Calu3 (cell line): ENCODE measurements at places on chromosomes 2 and 18. TPM values are rescaled to one million over a fixed set of nuclear protein-coding genes. Genes with fewer than 3 reads are reported as not detected.

DNA sequence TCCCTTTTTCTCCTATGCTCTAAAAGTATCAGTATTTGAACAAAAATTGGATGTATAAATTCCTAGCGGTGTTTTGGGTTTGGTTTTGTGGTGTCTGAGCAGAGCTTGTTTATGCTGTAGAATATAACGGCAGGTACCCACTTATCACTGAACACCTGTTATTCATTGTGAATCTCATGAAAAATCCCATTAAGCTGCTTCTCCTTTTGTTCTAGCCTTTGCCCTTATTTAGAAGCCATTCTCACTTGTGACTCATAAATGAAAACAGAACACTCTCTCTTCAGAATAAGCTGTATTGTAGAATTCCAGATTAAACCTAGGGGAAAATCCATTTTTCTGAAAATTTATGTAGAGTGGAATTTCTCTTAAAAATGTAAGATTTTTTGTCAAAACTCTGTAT lies 104.0 kb downstream of the PRPF40A start:
- DNase-seq, result no peak
- no peak overlapping the region for H3K27ac ChIP-seq
- no peaks in the 10 kb centered on the region for H3K27me3 ChIP-seq
- peaks cover 4% of the 10 kb centered on the region for H3K36me3 ChIP-seq
- peaks cover 17% of the 10 kb centered on the region for H3K4me1 ChIP-seq

The CHRND gene
- total RNA-seq, result not detected in 2 replicates

The PRSS56 gene
- total RNA-seq, result not detected in 2 replicates

GRCh38 chr2:24115057-24115456 lies 8.1 kb downstream of the PFN4 start:
- no peaks in the 10 kb centered on the region for H3K27me3 ChIP-seq
- no peak overlapping the region for H3K27ac ChIP-seq
- peaks cover 11% of the 10 kb centered on the region for H3K4me1 ChIP-seq
- no peak overlapping the region for H3K4me3 ChIP-seq
- no peak for DNase-seq

GRCh38 chr2:126781206-126781605 lies 117.5 kb upstream of the TEX51 start:
- no peak for DNase-seq
- H3K4me3 ChIP-seq, result no peak overlapping the region
- peaks cover 6% of the 10 kb centered on the region for H3K36me3 ChIP-seq
- H3K27ac ChIP-seq, result no peak overlapping the region

The MALL gene
- 51.5 and 72.6 TPM in 2 replicates for total RNA-seq

The NEU2 gene
- total RNA-seq, result not detected in 2 replicates

DNA sequence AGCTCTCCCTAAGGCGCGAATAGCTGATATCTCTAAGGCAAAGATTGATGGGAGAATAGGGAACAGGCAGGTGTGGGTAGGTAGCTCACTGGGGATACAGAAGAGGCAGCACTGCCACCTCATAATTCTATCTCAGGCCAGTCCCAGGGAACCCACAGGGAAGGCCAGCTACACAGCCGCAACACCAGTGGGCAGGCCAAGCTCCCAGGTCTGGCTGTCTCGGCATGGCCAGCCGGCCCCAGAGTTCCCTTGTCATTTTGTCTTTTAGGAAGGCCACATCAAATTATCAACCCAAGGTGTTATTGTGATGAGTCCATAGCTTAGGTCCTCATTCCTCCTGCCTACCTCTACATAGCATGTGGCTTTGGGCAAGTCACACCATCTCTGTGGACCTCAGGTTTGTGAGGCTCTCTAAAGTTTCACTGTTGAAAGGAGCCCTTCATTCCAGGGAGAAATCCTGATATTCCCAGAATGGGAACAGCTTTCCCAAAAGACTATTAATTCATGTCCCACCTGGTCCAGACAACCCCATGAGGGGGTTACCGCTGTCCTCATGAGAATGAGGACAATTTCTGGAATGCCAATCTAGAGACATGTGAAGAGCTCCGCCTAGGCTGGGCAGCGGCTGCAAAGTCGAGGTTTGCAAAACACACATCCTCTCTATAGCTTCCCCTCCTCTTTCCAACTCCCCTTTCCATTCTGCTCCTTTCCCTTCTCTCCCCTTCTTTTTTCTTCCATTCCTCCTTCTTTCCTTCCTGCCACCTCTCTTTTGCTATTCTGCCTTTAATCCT lies 287.1 kb upstream of the ID2 start:
- no peaks in the 10 kb centered on the region for H3K27me3 ChIP-seq
- peaks cover 5% of the 10 kb centered on the region for H3K4me1 ChIP-seq
- DNase-seq, result no peak
- no peak overlapping the region for H3K27ac ChIP-seq

GRCh38 chr18:58695772-58696171 lies 24.5 kb downstream of the MALT1 start:
- H3K27ac ChIP-seq, result no peak overlapping the region
- H3K36me3 ChIP-seq, result no peaks in the 10 kb centered on the region
- H3K27me3 ChIP-seq, result no peaks in the 10 kb centered on the region
- DNase-seq, result no peak
- H3K4me1 ChIP-seq, result no peaks in the 10 kb centered on the region

GRCh38 chr2:140085674-140086073 lies 1305.5 kb upstream of the NXPH2 start:
- H3K36me3 ChIP-seq, result no peaks in the 10 kb centered on the region
- H3K4me3 ChIP-seq, result no peak overlapping the region
- no peak overlapping the region for H3K27ac ChIP-seq
- H3K4me1 ChIP-seq, result no peaks in the 10 kb centered on the region
- no peak for DNase-seq
- H3K27me3 ChIP-seq, result no peaks in the 10 kb centered on the region

- no peak overlapping the region for H3K27ac ChIP-seq
- H3K4me1 ChIP-seq, result no peaks in the 10 kb centered on the region
- H3K27me3 ChIP-seq, result no peaks in the 10 kb centered on the region
Observed at GRCh38 chr2:31440764-31441163, 26.2 kb upstream of the XDH start.

The CNTNAP5 gene
- not detected in 2 replicates for total RNA-seq

The GCC2 gene
- 54.9 and 60.4 TPM in 2 replicates for total RNA-seq

- H3K27ac ChIP-seq, result no peak overlapping the region
- no peaks in the 10 kb centered on the region for H3K27me3 ChIP-seq
- H3K4me3 ChIP-seq, result no peak overlapping the region
- H3K4me1 ChIP-seq, result peaks cover 37% of the 10 kb centered on the region
- H3K36me3 ChIP-seq, result no peaks in the 10 kb centered on the region
Observed at GRCh38 chr2:173431191-173431590, 76.5 kb downstream of the CDCA7 start.

DNA sequence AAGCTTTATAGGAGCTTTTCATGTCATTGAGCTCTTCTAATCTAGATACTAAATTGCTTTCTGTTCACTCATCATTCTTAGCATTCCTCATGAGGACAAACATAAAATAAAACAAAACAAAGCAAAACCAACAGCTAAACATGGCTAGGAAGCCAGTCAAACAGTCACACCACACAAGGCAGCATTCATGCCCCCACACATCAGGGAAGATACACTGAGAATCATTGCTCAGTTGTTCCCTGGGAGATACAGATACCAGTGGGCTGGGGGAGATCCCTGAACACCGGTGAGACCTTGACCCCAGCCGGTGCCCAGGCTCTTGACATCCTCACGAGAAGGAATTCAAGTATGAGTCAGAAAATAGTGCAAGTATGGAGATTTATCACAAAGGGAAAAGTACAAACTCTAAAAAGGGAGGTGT lies 177.9 kb upstream of the ARL4C start:
- no peak overlapping the region for H3K4me3 ChIP-seq
- no peaks in the 10 kb centered on the region for H3K36me3 ChIP-seq
- H3K4me1 ChIP-seq, result peaks cover 7% of the 10 kb centered on the region
- no peak for DNase-seq

GRCh38 chr2:236403811-236404210 lies 139.6 kb upstream of the ASB18 start:
- peaks cover 85% of the 10 kb centered on the region for H3K27me3 ChIP-seq
- no peaks in the 10 kb centered on the region for H3K4me1 ChIP-seq
- no peak for DNase-seq
- no peak overlapping the region for H3K4me3 ChIP-seq
- no peaks in the 10 kb centered on the region for H3K36me3 ChIP-seq

DNA sequence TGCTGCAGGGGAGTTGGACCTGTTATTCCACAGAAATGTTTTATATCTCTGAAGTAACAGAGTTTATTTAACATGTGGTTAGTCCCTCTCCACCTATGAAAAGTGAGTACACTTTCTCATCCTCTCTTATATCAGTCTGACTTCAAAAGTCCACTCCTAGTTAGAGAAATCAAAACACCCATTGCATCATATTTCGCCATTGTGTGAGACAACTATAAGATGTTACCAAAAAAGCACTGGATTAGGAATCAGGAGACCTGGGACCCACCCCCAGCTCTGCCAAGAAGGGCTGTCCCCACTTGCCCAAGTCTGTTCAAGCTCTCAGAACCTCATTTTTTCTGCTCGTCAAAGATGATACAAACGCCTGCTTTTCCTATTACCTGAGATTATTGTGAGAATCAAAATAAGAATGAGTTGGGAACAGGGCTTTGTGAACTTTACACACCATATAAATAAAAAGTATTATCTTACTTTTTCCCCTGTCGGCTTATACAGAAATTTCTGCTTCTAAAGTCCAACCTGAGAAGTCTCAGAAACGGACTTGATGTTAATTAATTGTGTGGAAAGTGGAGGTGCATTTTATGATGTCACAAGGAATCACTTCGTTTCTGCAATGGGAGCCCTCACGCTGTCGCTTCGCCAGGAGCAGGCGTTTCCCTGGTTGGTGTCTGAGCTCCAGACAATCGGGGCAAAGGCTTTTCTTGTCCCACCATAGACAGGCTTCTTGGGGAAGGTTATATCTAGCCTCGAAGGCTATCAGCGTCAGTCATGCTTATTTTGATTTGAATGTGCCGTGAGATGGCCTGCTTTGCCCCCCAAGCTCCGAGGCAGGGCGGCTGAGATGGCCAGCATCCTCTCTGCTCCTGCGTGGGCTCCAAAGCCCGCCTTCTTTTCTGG lies 89.6 kb upstream of the ZNF516 start:
- H3K27me3 ChIP-seq, result peaks cover 47% of the 10 kb centered on the region
- H3K27ac ChIP-seq, result no peak overlapping the region
- DNase-seq, result no peak
- no peak overlapping the region for H3K4me3 ChIP-seq

The GKN2 gene
- total RNA-seq, result not detected in 2 replicates

GRCh38 chr2:51698021-51698420 lies 666.1 kb upstream of the NRXN1 start:
- H3K4me1 ChIP-seq, result no peaks in the 10 kb centered on the region
- H3K27me3 ChIP-seq, result no peaks in the 10 kb centered on the region
- DNase-seq, result no peak
- H3K4me3 ChIP-seq, result no peak overlapping the region
- H3K36me3 ChIP-seq, result no peaks in the 10 kb centered on the region

DNA sequence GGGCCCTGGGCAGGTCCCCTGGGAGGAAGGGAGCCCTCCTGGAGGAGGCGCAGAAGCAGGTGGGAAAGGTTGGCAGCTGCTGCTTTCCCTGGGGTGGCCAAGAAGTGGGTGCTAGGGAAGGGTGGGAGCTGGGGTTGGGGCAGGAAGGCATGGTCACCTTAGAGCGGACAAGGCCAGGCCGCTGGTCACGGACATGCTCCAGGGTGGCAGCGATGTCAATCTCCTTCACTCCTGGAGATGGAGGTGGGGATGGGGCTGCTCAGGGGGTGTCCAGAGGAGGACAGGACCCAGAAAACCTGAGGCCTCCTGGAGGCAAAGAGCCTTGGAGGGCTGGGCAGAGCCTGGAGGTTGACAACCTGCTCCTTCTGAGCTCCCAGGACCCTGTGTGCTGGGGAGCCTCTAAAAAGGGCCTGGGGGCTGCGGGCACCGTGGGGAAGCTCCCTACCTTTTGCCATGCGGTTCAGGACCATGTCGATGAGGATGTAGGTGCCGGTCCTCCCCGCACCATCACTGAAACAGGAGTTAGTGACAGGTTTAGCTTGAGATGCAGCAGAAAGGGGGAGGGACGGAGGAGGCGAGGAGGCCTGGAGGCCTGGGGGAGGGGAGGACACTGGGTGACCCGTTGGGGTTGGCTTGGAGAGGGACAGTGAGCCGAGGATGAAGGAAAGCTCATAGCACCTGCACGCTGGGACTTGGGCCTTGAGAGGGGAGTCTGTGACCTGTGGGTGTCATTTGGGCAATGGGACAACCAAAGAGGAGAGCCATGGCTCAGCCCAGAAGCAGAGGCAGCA lies 11.4 kb downstream of the DNAJB2 start:
- peaks cover 13% of the 10 kb centered on the region for H3K36me3 ChIP-seq
- no peak overlapping the region for H3K27ac ChIP-seq
- peaks cover 7% of the 10 kb centered on the region for H3K4me1 ChIP-seq
- DNase-seq, result no peak
- H3K4me3 ChIP-seq, result no peak overlapping the region

DNA sequence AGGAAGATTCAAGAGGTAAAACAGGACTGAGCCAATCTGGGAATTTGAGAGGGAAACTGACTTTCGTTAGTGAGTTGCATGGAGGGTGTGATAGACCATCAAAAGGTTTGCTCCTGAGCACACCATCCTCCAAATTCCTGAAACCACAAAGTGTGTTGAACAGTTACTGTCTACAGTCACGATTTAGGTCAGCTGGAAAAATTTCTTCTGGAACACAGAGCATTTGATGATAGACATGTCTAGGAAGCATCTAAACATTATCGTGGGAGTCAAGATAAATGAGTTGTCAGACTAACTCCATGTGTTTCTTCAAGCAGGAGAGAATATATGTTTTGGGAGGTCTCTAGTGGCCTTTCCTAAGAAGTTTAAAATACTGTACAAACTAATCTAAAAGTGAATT lies 449.4 kb upstream of the SLC14A2 start:
- no peak overlapping the region for H3K4me3 ChIP-seq
- no peaks in the 10 kb centered on the region for H3K27me3 ChIP-seq
- DNase-seq, result no peak
- peaks cover 4% of the 10 kb centered on the region for H3K36me3 ChIP-seq
- H3K27ac ChIP-seq, result no peak overlapping the region
- peaks cover 39% of the 10 kb centered on the region for H3K4me1 ChIP-seq

GRCh38 chr2:30792521-30792920 lies 14.7 kb downstream of the CAPN13 start:
- no peak overlapping the region for H3K4me3 ChIP-seq
- H3K36me3 ChIP-seq, result no peaks in the 10 kb centered on the region
- no peaks in the 10 kb centered on the region for H3K4me1 ChIP-seq
- DNase-seq, result no peak

GRCh38 chr2:173298536-173299097 lies 56.1 kb upstream of the CDCA7 start:
- H3K27ac ChIP-seq, result no peak overlapping the region
- no peaks in the 10 kb centered on the region for H3K36me3 ChIP-seq
- H3K4me1 ChIP-seq, result peaks cover 9% of the 10 kb centered on the region
- no peak for DNase-seq
